ENCODE measurements at places on chromosomes 5 and 9. TPM values are rescaled to one million over a fixed set of nuclear protein-coding genes. Genes with fewer than 3 reads are reported as not detected.

SREK1 gene
- 27.8 TPM for polyA plus RNA-seq

SERF1A gene
- 3.1 TPM for polyA plus RNA-seq

- DNase-seq, result no peak
Measured at GRCh38 chr9:69980041-69980440, 63.6 kb upstream of the MAMDC2 start.

DNA sequence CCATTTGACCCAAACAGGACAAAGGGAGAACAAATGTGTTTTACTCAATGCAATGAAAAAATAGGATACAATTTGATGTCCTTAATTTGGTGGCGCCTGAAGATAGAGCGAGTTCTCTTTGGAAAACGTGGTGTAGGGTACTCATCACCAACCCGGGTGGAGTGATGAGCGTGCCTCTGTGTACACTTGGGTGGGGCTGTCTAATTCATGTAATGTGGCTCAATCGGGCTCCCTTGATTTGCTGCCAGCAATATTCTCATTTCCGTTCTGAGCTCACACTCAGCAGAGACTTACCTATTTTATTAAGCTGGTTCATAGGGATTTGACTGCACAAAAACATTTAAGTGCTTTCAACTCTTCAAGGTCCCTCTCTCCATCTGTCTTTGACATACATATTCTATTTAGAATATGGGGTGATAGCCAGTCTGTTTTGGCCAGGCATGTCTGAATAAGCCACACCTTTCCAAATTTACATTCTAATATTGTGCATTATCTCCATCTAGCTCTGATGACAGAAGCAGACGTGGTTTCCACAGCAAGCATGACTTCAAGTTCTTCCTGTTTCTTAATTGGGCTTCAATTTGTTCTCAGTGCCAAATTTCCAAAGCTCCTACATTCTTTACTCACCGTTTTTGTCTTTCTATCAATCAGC lies 162.5 kb downstream of the IRX2 start:
- no peak for DNase-seq

DNA sequence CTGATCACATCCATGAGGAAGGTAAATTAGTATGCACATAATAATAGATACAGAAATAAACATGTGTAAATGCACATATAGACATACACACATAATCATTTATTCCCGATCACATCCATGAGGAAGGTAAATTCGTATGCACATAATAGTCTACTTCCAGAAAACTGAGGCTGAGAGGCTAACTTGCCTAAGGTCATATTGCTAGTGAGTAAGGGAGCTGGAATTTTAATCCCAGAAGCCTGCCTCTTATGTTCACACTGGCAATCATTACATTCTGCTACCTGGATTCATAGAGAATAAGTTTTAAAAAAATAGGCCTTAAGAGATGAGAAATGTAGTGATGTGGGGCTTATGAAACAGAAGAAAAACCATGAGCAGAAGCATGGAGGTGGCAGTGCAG lies 716.3 kb downstream of the BRINP1 start:
- DNase-seq, result no peak

DNA sequence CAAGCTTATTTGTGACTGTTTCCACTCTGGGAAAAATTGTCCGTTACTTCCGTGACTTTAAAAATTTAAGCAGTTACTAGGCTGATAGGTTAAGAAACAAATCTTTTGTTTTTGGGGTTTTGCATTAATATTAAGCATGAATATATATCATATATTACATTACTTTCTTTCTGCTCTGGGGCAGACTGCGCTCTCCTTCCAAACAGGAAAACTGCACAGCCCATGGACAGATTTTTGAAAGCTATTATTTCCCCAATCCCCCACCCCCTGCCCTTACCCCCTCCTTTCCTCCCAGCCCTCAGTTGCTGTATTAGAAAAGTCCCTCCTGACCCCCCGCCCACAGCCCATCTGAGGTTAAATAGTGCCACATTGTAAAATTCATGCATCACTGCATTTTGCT lies 50.4 kb downstream of the G3BP1 start:
- DNase-seq, result no peak

DNA sequence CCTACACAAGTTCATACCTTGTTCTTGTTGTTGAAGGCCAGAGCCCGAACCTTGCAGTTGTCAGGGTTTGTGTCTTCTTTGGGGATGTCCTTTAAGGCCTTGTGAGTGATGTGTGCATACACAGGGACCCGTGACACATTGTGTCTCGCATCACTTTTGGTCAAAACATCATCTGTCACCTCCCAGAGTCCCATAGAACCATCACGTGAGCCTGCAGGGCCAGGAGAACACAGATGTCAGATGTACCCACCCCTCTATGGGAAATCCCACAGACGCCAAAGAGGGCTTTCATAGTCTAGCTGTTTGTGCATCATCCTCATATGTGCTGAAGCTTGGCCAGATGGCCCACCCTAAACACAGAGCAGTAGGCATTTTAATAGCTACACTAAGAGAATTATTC lies 28.2 kb downstream of the DCAF12 start:
- no peak for DNase-seq

DNA sequence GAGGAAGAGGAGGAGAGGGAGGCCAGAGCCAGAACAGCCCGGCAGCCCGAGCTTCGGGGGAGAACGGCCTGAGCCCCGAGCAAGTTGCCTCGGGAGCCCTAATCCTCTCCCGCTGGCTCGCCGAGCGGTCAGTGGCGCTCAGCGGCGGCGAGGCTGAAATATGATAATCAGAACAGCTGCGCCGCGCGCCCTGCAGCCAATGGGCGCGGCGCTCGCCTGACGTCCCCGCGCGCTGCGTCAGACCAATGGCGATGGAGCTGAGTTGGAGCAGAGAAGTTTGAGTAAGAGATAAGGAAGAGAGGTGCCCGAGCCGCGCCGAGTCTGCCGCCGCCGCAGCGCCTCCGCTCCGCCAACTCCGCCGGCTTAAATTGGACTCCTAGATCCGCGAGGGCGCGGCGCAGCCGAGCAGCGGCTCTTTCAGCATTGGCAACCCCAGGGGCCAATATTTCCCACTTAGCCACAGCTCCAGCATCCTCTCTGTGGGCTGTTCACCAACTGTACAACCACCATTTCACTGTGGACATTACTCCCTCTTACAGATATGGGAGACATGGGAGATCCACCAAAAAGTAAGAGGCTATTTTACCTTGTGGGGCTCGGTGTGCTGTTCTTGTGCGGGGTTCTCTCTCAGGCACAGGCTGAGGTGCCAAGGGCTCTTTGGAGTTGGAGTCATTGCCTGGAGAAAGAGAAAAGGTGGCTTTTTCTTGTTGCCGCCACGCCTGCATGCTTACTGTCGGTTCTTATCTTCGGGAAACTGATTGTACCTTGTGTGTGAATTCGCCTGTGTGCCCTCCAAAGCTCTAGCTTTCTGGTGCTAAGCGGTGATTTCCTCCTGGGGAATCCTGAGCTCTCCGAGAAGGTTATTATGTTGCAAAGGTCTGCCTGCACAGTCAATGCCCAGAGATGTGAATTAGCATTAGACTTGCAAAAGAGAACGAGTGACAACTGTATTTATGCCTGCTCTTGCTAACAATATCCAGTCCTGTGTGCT lies at the start of gene ISL1:
Gene ISL1, plus strand, starts transcription at position 318 of the 991 bp plus-strand sequence. Its CDS starts 224 bp downstream, at position 542.
- DNase-seq, result peak; percentile 83
